Activated naive CD8-positive, alpha-beta T cell treated with anti-CD3 and anti-CD28 coated beads, Interleukin-2, amount 10 ng/mL, durations not matched to agents 7 days and 5 days (primary cell): ENCODE measurements at places on chromosomes 5 and 9. TPM values are rescaled to one million over a fixed set of nuclear protein-coding genes. Genes with fewer than 3 reads are reported as not detected.
A peak's percentile ranks its signal among the peaks of the same experiment; 100 is the strongest.

DNA sequence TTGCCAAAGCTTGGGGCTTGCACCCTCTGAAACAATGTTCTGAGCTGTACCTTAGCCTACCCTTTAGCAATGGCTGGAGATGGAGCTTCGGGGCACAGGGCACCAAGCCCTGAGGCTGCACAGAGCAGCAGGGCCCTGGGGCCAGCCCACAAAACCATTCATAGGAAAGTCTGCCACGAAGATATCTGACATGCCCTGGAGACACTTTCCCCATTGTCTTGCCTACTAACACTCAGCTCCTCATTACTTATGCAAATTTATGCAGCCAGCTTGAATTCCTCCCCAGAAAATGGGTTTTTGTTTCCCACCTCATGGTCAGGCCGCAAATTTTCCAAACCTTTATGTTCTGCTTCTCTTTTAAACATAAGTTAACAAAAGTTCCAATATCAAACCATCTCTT, 105.7 kb downstream of the DTWD2 start:
- no peak for DNase-seq
- no peak overlapping the region for H3K4me3 ChIP-seq
- no peaks in the 10 kb centered on the region for H3K36me3 ChIP-seq
- no peaks in the 10 kb centered on the region for H3K4me1 ChIP-seq

GRCh38 chr5:23139338-23140171, 286.4 kb upstream of the CDH12 start:
- no peaks in the 10 kb centered on the region for H3K27me3 ChIP-seq
- H3K27ac ChIP-seq, result no peak overlapping the region
- DNase-seq, result no peak
- H3K36me3 ChIP-seq, result no peaks in the 10 kb centered on the region

- DNase-seq, result no peak
- H3K27me3 ChIP-seq, result no peaks in the 10 kb centered on the region
- H3K36me3 ChIP-seq, result no peaks in the 10 kb centered on the region
- H3K4me3 ChIP-seq, result no peak overlapping the region
Measured at GRCh38 chr5:16271851-16272250, 92.3 kb upstream of the MARCHF11 start.

DNA sequence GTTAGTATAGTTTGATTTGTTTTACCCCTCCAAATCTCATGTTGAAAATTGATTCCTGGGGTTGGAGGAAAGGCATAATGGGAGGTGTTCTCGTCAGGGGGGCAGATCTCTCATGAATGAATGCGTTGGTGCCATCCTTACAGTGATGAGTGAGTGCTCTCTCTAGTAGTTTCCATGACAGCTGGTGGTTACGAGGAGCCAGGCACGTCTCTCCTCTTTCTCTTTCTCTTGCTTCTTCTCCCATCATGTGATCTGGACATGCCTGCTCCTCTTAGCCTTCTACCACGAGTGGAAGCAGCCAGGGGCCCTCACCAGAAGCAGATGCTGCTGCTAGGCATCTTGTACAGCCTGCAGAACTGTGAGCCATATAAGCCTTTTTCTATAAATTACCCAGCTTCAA, 454.1 kb downstream of the EFNA5 start:
- no peaks in the 10 kb centered on the region for H3K27me3 ChIP-seq
- no peak for DNase-seq
- no peaks in the 10 kb centered on the region for H3K36me3 ChIP-seq
- no peak overlapping the region for H3K4me3 ChIP-seq
- no peak overlapping the region for H3K27ac ChIP-seq
- H3K4me1 ChIP-seq, result no peaks in the 10 kb centered on the region

DNA sequence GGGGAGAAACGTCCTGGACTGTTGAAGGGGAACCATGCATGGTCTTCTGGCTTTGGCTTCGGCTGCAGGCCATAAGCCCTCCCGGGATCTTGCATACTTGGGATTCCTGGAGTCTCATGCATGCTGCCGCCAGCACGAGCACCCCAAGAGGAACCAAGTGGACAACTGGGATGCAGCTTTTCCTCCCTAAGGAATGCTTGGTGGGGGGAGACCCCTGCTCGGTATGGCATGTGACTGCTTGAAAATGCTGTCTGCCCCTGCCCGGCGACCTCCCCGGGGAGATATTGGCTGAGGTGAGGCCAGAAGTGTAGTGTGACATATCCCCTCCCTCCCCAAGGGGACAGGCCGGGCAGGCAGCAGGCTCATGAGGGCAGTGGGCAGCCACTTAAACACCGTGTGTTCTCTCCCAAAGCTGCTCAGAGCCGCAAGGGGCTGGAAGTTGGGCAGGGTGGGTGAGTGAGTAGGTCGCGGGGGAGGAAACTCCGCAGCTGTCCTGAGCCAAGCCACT, 15.7 kb downstream of the TMEM171 start:
- no peak for DNase-seq
- no peaks in the 10 kb centered on the region for H3K36me3 ChIP-seq
- peaks cover 31% of the 10 kb centered on the region for H3K27me3 ChIP-seq
- H3K27ac ChIP-seq, result no peak overlapping the region

The DMRT3 gene
- total RNA-seq, result not detected

DNA sequence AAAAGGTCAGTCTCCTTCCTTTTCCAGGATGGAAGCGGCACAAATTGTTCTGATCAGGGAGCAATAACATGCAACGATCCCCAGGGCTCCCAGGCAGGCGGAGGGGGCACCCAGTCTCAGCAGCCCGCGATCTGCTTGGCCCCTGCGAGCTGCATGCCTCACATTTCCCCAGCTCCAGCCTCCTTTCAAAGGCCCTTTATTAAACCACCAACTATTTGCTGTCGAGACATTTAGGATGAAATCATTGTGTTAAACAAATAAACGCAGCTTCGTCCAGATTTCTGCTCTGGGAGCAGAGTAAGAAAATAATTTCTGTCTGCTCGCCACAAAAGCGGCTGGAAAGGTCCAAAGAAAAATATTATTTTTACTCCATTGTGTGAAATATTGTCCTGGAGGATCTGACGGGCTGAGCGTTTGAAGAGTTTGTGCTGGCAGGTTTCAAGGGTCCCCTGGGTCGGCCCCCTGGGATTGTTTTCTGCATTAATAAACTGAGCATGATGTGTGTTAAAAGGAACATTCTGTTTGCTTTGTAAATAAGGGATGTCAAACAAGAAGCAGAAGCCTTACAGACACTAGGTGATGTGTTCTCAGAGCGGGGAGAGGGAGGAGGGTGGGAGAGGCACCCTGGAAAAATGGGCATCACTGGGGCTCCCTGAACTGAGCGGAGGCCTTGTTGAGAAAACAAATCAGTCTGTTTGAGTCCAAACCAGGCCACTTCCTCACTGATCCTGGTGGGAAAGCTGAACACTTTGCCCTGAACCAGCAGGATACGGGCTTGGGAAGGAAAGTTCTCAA, 110.1 kb downstream of the FOXD1 start:
- no peaks in the 10 kb centered on the region for H3K36me3 ChIP-seq
- H3K27ac ChIP-seq, result no peak overlapping the region
- no peak overlapping the region for H3K4me3 ChIP-seq

DNA sequence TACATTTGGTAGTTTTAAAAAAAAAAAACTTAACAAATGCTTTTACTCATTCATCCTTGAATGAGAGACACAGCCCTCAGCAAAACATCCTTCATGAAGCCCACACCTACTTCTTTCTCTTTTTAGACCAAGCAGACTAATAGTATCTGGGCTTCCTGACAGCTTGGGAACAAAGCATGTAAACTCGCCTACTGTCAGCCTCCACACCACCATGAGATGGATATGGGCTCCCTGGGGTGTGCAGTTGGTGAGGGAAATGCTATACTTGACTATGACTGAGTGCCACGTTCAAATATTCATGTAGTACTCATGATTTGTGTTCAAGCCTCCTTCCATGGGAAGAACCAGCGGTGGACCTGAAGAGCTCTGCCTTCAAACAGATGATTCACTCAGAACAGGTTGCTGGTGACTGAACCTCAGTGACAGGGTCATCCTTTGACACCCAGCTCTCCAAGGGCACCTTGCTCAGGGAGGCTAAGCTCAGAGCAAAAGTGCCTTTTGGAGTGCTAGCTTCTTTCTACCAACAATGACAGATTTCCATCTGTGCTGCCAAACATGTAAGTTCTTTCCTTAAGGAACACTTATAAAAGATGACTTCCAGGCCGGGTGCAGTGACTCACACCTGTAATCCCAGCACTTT, 36.8 kb downstream of the SLC22A5 start:
- H3K27ac ChIP-seq, result no peak overlapping the region
- H3K4me1 ChIP-seq, result peaks cover 33% of the 10 kb centered on the region
- no peak overlapping the region for H3K4me3 ChIP-seq
- peaks cover 28% of the 10 kb centered on the region for H3K36me3 ChIP-seq

DNA sequence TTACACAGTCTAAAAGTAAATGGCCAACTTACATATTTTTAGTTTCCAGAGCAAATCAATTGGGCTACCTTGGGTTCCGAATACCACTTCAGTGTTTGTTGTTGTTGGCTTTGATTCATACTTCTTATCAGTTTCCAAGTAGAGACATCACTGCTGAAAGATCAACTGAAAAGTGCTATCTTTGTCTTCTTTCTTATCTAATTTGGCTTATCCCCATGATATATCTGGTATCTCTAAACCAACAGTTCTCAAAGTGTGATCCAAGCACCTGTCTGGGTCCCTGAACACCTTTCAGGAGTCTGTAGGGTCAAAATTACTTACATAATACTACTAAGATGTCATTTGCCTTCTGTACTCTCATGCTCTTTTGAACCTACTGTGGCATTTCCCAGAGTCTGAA, 200.0 kb downstream of the PARP8 start:
- DNase-seq, result no peak
- no peak overlapping the region for H3K27ac ChIP-seq
- H3K27me3 ChIP-seq, result peaks cover 26% of the 10 kb centered on the region
- no peaks in the 10 kb centered on the region for H3K4me1 ChIP-seq

The SPINK7 gene
- not detected for total RNA-seq

The SURF2 gene
- total RNA-seq, result 17.0 TPM

DNA sequence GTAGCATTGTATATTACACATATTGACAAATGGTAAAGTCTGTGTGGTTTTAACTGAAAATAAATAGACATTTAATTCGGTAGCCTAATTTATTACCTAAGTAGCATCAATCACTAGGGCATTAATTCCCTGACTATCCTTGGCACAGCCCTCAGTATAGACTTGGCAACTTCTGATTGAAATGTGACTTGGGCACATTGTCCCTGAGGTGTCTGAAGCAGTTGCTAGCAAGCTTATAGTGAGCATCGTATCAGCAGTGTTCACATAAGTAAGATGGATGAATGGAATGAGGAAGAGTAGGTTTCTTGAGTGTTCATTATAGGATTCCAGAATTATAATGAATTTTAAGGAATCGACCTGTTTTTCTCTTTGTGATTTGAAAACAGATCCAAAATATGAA, 16.1 kb downstream of the LURAP1L start:
- H3K27ac ChIP-seq, result no peak overlapping the region
- H3K27me3 ChIP-seq, result no peaks in the 10 kb centered on the region
- H3K4me1 ChIP-seq, result no peaks in the 10 kb centered on the region
- DNase-seq, result no peak

DNA sequence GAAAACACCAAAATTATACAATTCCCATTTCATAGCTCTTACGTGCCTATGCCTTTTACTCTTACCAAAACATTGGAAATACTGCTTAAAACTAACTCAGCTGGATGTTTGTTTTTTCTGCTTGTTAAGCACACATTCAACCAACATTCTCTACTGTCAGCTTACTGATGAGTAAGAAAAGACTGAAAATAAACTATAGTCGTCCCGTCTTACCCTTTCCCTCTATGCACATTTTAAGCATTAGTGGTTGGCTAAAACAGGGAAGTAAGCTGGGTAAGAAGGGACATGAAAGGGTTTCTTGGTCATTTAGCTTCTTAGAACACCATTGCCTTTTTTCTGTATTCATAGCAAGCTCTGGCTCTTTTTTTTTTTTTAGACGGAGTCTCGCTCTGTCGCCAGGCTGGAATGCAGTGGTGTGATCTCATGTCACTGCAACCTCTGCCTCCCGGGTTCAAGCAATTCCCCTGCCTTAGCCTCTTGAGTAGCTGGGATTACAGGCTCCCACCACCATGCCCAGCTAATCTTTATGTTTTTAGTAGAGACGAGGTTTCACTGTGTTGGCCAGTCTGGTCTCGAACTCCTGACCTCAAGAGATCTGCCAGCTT, 232.1 kb upstream of the PCSK5 start:
- peaks cover 2% of the 10 kb centered on the region for H3K4me1 ChIP-seq
- DNase-seq, result no peak
- H3K27ac ChIP-seq, result no peak overlapping the region
- H3K4me3 ChIP-seq, result no peak overlapping the region
- H3K27me3 ChIP-seq, result peaks cover 6% of the 10 kb centered on the region
- no peaks in the 10 kb centered on the region for H3K36me3 ChIP-seq

The KLHL9 gene
- total RNA-seq, result 27.9 TPM

DNA sequence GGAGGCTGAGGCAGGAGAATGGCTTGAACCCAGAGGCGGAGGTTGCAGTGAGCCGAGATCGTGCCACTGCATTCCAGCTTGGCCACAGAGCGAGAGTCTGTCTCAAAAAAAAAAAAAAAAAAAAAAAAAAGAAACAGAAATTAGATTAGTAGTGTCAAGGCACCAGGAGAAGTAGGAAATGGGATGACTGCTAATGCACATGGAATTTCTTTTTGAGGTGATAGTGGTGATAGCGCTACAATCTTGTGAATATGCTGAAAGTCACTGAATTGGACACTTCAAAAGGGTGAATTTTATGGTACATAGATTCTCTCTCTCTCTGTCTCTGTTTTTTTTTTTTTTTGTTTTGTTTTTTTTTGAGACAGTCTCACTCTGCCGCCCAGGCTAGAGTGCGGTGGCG, 42.1 kb upstream of the SUB1 start:
- peaks cover 2% of the 10 kb centered on the region for H3K27me3 ChIP-seq
- DNase-seq, result no peak
- no peak overlapping the region for H3K4me3 ChIP-seq
- H3K4me1 ChIP-seq, result peaks cover 2% of the 10 kb centered on the region

GRCh38 chr5:14665101-14665822, 744 bp downstream of the OTULIN start:
- DNase-seq, result no peak
- peak overlapping the region; percentile 90 for H3K27ac ChIP-seq
- H3K36me3 ChIP-seq, result peaks cover 23% of the 10 kb centered on the region
- peaks cover 57% of the 10 kb centered on the region for H3K4me1 ChIP-seq
- no peaks in the 10 kb centered on the region for H3K27me3 ChIP-seq

GRCh38 chr5:34415559-34416198, 240.4 kb upstream of the RAI14 start:
- H3K4me3 ChIP-seq, result peak overlapping the region; percentile 25

The FAM151B gene
- total RNA-seq, result 1.0 TPM

DNA sequence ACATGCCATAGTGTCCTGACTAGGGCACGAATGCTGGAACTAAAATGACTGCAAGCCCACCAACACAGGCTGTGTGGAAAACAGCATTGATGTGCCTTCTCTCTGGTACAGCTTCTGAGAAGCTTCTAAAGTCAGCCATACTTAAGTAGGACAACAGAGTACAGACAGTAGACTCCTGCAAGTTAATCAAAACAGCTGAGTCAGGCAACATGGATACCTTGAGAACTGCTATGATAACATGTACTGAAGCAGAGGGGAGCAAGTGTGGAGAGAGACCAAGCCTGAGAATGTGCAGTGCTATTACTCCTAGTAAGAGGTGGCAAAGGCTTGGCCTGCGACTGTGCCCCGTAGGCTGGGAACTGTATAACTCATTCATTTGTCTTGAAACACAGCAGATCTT, 2.5 kb downstream of the ISCA1 start:
- peaks cover 12% of the 10 kb centered on the region for H3K36me3 ChIP-seq
- peaks cover 31% of the 10 kb centered on the region for H3K4me1 ChIP-seq
- H3K4me3 ChIP-seq, result no peak overlapping the region
- no peak for DNase-seq
- H3K27ac ChIP-seq, result no peak overlapping the region
- H3K27me3 ChIP-seq, result no peaks in the 10 kb centered on the region

- no peak overlapping the region for H3K4me3 ChIP-seq
- no peaks in the 10 kb centered on the region for H3K27me3 ChIP-seq
- H3K36me3 ChIP-seq, result no peaks in the 10 kb centered on the region
- no peak for DNase-seq
Measured at GRCh38 chr5:109584986-109585599, 104.6 kb upstream of the MAN2A1 start.

The SSBP2 gene
- 35.4 TPM for total RNA-seq
